ENCODE measurements at places on chromosomes 5 and 9. TPM values are rescaled to one million over a fixed set of nuclear protein-coding genes. Genes with fewer than 3 reads are reported as not detected.

DNA sequence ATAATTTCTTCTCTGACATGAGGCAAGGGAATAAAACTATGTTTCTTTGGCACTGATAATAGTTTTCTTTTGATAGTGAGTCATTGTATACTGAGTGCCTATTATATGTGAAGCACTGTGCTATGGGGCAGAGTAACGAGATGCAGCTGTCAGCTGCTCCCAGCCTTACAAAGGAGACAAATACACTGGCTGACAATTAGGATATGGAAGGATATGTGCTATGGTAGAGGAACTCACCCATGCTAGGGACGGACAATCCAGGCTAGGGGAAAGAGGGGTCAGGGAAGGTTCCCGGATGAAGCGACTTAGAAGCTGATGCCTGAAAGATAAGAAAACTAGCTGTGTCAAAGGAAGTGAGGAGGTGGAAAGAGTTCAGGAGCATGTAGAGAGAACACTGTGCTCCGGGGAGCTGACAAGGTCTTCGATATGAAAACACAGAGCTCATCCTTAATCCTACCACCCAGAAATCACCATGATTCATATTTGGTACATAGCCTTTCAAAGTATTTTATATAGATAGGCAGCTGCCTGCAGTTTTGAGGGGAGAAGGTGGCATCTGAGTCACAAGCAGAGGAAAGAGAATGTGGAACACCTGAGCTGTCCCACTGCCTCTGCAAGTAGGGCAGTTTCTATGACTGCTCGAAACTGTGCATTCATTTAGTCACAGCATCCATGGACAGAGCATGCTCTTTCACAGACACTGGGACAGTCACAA, 12.1 kb downstream of the BSPRY start:
- no peaks in the 10 kb centered on the region for H3K4me1 ChIP-seq
- no peak overlapping the region for H3K27ac ChIP-seq
- H3K36me3 ChIP-seq: no peaks in the 10 kb centered on the region
- no peak overlapping the region for H3K4me3 ChIP-seq
- no peaks in the 10 kb centered on the region for H3K27me3 ChIP-seq
- no peak for DNase-seq

GRCh38 chr5:8560776-8561175, 691.8 kb downstream of the MTRR start:
- H3K36me3 ChIP-seq: no peaks in the 10 kb centered on the region
- no peak overlapping the region for H3K27ac ChIP-seq
- no peak for DNase-seq
- no peaks in the 10 kb centered on the region for H3K4me1 ChIP-seq

- no peak for DNase-seq
- no peaks in the 10 kb centered on the region for H3K27me3 ChIP-seq
- no peak overlapping the region for H3K27ac ChIP-seq
- no peak overlapping the region for H3K4me3 ChIP-seq
- H3K36me3 ChIP-seq: no peaks in the 10 kb centered on the region
- no peaks in the 10 kb centered on the region for H3K4me1 ChIP-seq
These were observed 3.7 kb downstream of the ANXA2R start for GRCh38 chr5:43036409-43036808.

DNA sequence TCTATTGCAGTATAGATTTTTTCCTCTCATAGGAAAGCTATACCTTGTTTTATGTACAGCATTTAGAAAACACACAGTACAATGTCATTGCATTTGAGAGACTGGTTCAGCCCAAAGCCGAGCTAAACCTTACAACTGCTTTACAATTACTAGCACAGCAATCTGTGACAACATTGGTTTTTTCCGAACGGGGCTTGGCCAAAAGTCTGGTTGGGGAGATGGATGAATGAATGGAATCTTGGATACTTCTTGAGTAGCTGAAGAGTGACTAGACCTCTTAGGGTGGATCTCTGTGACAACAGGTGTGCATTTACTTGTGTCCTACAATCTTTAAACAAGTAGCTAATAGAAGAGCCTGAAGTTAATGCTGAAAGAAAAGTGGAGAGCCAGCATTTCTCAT, 1.2 kb downstream of the SGCD start:
- peaks cover 2% of the 10 kb centered on the region for H3K36me3 ChIP-seq

DNA sequence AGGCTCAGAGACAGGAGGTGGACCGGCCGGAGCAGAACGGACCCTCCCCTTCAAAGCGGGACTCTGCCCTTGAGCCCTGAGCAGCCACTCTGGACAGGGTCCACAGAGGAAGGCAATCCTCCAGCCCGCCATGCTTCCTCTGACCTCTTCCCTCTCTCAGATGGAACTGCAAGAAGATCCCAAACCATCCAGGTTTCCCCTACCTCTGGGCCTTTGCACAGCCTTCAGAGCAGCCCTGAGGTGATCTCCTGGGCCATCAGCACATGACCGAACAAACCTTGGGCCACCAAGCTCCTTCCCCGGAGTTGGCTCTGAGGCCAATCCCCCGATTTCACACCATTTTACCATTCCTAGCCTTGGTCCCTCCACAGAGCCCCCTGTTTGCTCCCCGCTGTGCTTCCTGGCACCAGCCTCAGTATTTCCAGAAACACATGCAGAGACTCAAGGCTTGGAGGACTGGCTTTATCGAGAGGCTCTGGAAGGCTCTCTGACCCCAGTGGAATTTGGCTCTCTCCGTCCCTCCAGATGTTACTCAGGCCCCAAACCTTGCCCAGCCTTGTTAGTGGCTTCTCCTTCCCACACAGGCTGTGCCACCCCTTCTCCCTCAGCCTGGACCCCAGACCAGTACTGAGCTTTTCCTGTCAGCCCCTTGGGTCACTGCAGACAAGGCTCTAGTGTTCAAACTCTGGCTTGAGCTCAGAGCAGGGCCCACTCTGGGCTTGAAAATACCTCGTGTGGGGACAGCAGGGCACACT, 48.6 kb upstream of the KCNMB1 start:
- no peak overlapping the region for H3K4me3 ChIP-seq
- H3K4me1 ChIP-seq: no peaks in the 10 kb centered on the region
- no peaks in the 10 kb centered on the region for H3K36me3 ChIP-seq
- no peaks in the 10 kb centered on the region for H3K27me3 ChIP-seq
- DNase-seq: no peak

DNA sequence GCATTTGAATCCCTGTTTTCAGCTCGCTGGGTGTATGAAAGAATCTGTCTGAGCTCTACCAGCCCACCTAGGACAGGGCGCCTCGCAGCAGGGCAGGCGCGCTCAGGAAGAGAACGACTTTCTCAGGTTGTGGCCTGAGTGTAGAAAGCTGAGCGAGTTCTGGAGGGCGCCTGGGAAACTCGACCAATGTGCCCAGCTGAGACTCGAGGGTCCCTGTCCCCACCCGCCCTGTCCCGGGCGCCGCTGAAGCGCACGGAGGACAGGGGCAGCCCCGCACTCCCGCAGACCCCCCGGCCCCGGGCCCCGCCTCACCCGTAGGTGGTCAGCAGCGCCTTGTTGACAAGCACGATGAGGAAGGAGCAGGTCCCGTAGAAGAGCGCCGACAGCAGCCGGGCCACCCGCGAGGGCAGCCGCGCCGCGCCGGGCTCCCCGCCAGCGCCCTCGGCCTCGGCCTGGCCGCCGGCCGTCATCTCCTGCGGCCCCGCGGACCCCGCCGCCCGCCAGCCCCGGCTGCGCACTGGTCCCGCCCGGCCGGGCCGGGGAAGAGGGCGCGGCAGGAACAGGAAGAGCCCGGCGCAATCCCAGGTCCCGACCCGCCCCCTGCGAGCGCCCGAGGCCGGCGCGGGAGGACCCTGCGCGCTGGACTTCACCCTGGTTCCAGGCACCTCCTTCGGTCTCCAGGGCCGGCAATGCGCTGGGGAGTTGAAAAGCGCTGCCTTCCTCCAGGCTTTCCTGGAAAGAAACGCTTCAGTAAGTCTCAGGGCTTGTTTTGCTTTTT, at the start of gene SLC35D2:
SLC35D2 (minus strand) TSS at position 547 of the 778 bp plus-strand sequence; CDS start at position 470, 77 bp downstream.
- H3K4me3 ChIP-seq: peak within 1 kb of the TSS; percentile 90
- no peaks in the 10 kb centered on the region for H3K27me3 ChIP-seq
- no peaks in the 10 kb centered on the region for H3K4me1 ChIP-seq
- H3K27ac ChIP-seq: peak within 1 kb of the TSS; percentile 47
- peak; percentile 77 for DNase-seq

Gene PRDM9
- total RNA-seq: not detected

GRCh38 chr9:96649620-96650324, 5.3 kb downstream of the PRXL2C start:
- no peak overlapping the region for H3K27ac ChIP-seq
- H3K4me3 ChIP-seq: no peak overlapping the region
- peaks cover 2% of the 10 kb centered on the region for H3K36me3 ChIP-seq
- no peaks in the 10 kb centered on the region for H3K4me1 ChIP-seq

Gene FOXI1
- total RNA-seq: not detected

DNA sequence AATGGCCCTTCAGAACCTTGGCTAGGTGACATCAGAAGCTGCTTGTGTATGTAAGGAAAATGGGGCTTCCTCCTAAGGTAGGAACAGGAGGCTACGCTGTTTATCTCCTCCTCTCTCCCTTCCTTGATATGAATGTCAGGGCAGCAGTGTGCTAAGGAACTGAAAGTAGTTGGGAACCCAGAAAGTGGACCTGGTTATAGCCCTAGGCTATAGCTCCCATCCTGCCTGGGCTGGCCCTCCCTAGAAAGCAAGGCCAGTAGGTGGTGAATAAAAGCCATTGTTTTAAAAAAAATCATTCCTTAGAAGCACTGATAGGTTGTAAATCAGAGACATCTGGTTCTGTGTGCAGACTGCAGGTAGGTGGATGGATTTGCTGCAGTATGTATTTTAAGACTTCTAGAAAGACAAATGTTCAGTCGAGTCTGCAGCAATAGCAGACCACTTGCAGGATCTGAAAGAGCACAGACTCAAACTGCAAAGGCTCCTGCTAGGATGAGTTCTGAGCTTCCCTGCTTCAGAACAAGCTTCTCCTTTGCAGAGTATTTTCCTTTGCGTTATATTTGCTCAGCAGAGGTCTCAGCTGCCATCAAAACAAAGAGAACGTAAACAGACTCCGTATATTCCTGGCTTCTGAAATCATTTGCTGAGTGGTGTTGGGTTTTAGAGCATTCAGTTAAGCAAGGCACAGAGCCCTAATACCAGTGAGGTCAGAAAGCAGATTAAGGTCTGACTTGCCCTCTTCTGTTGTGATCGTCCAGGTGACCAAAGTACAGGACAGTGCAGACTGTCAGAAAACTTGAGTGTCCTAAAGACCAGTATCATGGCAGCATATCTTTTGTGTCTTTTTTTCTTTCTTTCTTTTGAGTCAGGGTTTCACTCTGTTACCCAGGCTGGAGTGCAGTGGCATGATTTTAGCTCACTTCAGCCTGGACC, 20.1 kb upstream of the CFAP157 start:
- no peak overlapping the region for H3K27ac ChIP-seq
- no peak overlapping the region for H3K4me3 ChIP-seq
- no peaks in the 10 kb centered on the region for H3K4me1 ChIP-seq
- DNase-seq: no peak

Gene SPOCK1
- 67.8 TPM for total RNA-seq

- DNase-seq: no peak
- H3K4me1 ChIP-seq: peaks cover 2% of the 10 kb centered on the region
- H3K27me3 ChIP-seq: no peaks in the 10 kb centered on the region
- H3K36me3 ChIP-seq: no peaks in the 10 kb centered on the region
- H3K4me3 ChIP-seq: no peak overlapping the region
These were observed 8.6 kb downstream of the TMEM252 start for GRCh38 chr9:68532131-68532530.

GRCh38 chr9:133188006-133188842, 20.8 kb downstream of the OBP2B start:
- H3K27me3 ChIP-seq: no peaks in the 10 kb centered on the region
- no peaks in the 10 kb centered on the region for H3K4me1 ChIP-seq
- H3K27ac ChIP-seq: no peak overlapping the region
- no peak for DNase-seq

DNA sequence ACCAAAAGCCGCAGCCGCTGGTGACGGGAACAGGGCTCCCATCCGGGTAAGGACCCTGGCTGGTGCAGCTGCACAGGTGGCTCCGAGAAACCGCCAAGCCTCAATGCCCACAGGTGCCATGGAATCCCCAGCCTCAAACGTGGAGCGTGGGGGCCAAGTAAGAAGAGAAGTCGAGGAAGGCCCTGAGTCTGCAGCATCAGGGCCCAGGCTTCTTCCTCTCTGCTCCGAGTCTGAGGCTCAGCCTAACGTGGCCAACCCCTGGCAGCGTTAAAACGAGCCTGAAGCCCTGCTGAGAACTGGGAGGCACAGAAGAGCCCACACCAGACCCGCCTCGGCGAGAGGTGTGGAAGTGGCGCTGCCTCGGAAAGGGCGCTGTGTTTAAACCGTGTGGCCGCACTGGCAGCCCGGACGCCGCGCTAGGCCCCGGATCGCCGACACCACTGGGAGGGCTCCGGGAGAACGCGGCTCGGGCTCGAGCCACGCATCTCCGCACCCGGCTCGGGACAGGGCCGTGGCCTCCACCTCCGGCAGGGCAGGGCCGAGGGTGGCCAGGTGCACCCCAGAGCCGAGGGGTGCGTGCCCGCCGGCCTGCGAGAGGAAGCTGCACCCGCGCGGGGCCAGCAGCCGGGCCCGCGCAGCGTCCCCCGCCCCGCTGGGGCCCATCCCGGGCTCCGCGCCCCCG, 730 bp downstream of the ZMYND19 start:
- H3K4me3 ChIP-seq: peak overlapping the region; percentile 79
- H3K4me1 ChIP-seq: no peaks in the 10 kb centered on the region
- H3K27ac ChIP-seq: no peak overlapping the region
- H3K27me3 ChIP-seq: no peaks in the 10 kb centered on the region
- H3K36me3 ChIP-seq: no peaks in the 10 kb centered on the region

GRCh38 chr9:84781931-84782866, 112.7 kb downstream of the NTRK2 start:
- no peak overlapping the region for H3K4me3 ChIP-seq
- no peak for DNase-seq
- no peaks in the 10 kb centered on the region for H3K27me3 ChIP-seq

GRCh38 chr5:34789021-34789531, 49.9 kb upstream of the TTC23L start:
- H3K4me3 ChIP-seq: no peak overlapping the region
- H3K27ac ChIP-seq: peak overlapping the region; percentile 50
- H3K27me3 ChIP-seq: no peaks in the 10 kb centered on the region
- no peaks in the 10 kb centered on the region for H3K4me1 ChIP-seq
- H3K36me3 ChIP-seq: no peaks in the 10 kb centered on the region

Gene PURA
- total RNA-seq: 50.0 TPM

Gene NXNL2
- total RNA-seq: 2.2 TPM

- no peak overlapping the region for H3K4me3 ChIP-seq
- H3K27me3 ChIP-seq: no peaks in the 10 kb centered on the region
- H3K27ac ChIP-seq: no peak overlapping the region
- DNase-seq: peak; percentile 84
These were observed 3.7 kb upstream of the STXBP1 start for GRCh38 chr9:127608104-127608966.

GRCh38 chr5:31059889-31060288, 133.6 kb upstream of the CDH6 start:
- no peaks in the 10 kb centered on the region for H3K4me1 ChIP-seq
- no peak overlapping the region for H3K4me3 ChIP-seq
- no peaks in the 10 kb centered on the region for H3K27me3 ChIP-seq
- no peak for DNase-seq
- H3K36me3 ChIP-seq: no peaks in the 10 kb centered on the region
- H3K27ac ChIP-seq: no peak overlapping the region

Gene RAB3C
- total RNA-seq: 8.9 TPM

All from aorta (tissue), 5 donors.